HFFc6 (cell line): ENCODE measurements at places on chromosomes 6 and 20. TPM values are rescaled to one million over a fixed set of nuclear protein-coding genes. Genes with fewer than 3 reads are reported as not detected.

CST7 gene
- total RNA-seq: not detected in 3 replicates

SLC22A23 gene
- 0.20 to 0.24 TPM (median 0.21 TPM) in 3 replicates for total RNA-seq

PRL gene
- total RNA-seq: not detected in 2 replicates

PRICKLE4 gene
- 0.41 to 0.68 TPM in 2 of 3 replicates, not detected in the other for total RNA-seq

TCF15 gene
- total RNA-seq: not detected in 3 replicates

PPP1R3G gene
- 0.55 to 2.1 TPM (median 0.57 TPM) in 3 replicates for total RNA-seq

ZCCHC3 gene
- total RNA-seq: 9.7 to 11.5 TPM (median 10.3 TPM) in 3 replicates

GTSF1L gene
- total RNA-seq: not detected in 3 replicates

SDCBP2 gene
- total RNA-seq: 0.44 to 0.71 TPM (median 0.61 TPM) in 3 replicates

TLDC2 gene
- 0.24 to 0.37 TPM (median 0.30 TPM) in 3 replicates for total RNA-seq

DSN1 gene
- total RNA-seq: 8.4 to 15.1 TPM (median 13.8 TPM) in 3 replicates

ZNF322 gene
- total RNA-seq: 15.1 to 17.0 TPM (median 16.8 TPM) in 3 replicates

SALL4 gene
- total RNA-seq: 0.40 and 0.63 TPM in 2 replicates

UFL1 gene
- 22.6 and 23.5 TPM in 2 replicates for total RNA-seq

HMGCLL1 gene
- total RNA-seq: not detected in 3 replicates

BANF2 gene
- total RNA-seq: not detected in 3 replicates

HTR1E gene
- total RNA-seq: not detected in 3 replicates

PTCRA gene
- not detected in 3 replicates for total RNA-seq

POU5F1 gene
- 0.17 and 0.42 TPM in 2 replicates for total RNA-seq

SCAF8 gene
- 32.3 to 38.2 TPM (median 34.6 TPM) in 3 replicates for total RNA-seq

SNRPB2 gene
- total RNA-seq: 60.8 to 82.5 TPM (median 66.2 TPM) in 3 replicates

EFCAB8 gene
- not detected in 2 replicates for total RNA-seq

F13A1 gene
- total RNA-seq: not detected in 3 replicates

ALDH8A1 gene
- 0.19 TPM in 1 of 3 replicates, not detected in the others for total RNA-seq

GABRR1 gene
- total RNA-seq: not detected in 3 replicates

SLC52A3 gene
- 0.05 TPM in 1 of 3 replicates, not detected in the others for total RNA-seq

KIFC1 gene
- 20.6 to 42.7 TPM (median 38.1 TPM) in 3 replicates for total RNA-seq

ZSCAN23 gene
- 0.82 to 2.0 TPM (median 1.0 TPM) in 3 replicates for total RNA-seq

KIF25 gene
- not detected in 3 replicates for total RNA-seq

ANKEF1 gene
- total RNA-seq: not detected in 3 replicates

STXBP5 gene
- 29.7 to 35.6 TPM (median 31.8 TPM) in 3 replicates for total RNA-seq

GPLD1 gene
- 0.37 to 0.42 TPM (median 0.39 TPM) in 3 replicates for total RNA-seq

BMP6 gene
- total RNA-seq: 0.18 to 0.43 TPM (median 0.30 TPM) in 3 replicates

GPX5 gene
- total RNA-seq: not detected in 3 replicates

IL17F gene
- total RNA-seq: not detected in 3 replicates

TRIM15 gene
- not detected in 3 replicates for total RNA-seq

C6orf52 gene
- not detected in 3 replicates for total RNA-seq

COL9A1 gene
- not detected in 2 replicates for total RNA-seq

AVP gene
- total RNA-seq: not detected in 3 replicates

TMEM217 gene
- 1.6 and 2.0 TPM in 2 replicates for total RNA-seq

PRDM13 gene
- not detected in 3 replicates for total RNA-seq

LAMP5 gene
- total RNA-seq: not detected in 3 replicates

WDR46 gene
- total RNA-seq: 74.8 to 94.9 TPM (median 77.8 TPM) in 3 replicates
